Kidney (tissue), 22 donors: ENCODE measurements at places on chromosomes 6 and 20.

GRCh38 chr20:37958856-37959520 is 56.1 kb downstream of the VSTM2L start:
- DNase-seq = no peak

- DNase-seq = no peak
Observed at GRCh38 chr6:41690541-41691330, 44.7 kb downstream of the TFEB start.

DNA sequence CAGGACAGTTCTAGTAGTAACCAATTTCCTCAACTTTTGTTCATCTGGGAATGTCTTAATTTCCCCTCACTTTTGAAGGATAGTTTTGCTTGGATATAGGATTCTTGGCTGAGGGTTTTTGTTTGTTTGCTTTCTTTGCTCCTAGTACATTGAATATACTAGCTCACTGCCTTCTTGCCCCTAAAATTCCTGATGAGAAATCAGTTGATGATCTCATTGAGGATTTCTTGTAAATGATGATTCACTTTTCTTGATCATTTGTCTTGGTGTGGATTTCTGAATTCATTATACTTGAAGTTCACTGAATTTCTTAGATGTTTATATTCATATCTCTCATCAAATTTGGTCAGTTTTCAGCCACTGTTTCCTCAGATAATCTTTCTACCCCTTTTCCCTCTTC is 49.1 kb upstream of the PRDM1 start:
- no peak for DNase-seq

GRCh38 chr20:62181808-62182207 is 1.0 kb upstream of the MTG2 start:
- DNase-seq = no peak

DNA sequence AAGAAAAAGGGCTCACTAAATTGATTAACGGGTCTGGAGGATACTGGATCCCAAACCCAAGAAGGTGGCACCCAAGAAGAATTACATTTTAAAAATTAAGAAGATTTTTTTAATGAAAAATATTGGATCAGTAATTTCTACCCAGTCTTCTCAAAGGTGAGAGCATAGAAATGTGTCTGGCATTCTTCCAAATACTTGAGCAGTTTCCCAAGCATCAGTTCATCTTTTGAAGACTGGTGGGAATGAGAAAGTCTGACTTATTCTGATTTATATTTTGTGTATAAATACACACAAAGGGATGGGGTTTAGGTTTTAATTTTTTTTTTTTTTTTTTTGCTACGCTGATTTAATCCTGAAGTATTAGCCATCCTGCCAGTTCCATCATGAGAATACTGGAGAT is 3.3 kb downstream of the MGME1 start:
- no peak for DNase-seq

DNA sequence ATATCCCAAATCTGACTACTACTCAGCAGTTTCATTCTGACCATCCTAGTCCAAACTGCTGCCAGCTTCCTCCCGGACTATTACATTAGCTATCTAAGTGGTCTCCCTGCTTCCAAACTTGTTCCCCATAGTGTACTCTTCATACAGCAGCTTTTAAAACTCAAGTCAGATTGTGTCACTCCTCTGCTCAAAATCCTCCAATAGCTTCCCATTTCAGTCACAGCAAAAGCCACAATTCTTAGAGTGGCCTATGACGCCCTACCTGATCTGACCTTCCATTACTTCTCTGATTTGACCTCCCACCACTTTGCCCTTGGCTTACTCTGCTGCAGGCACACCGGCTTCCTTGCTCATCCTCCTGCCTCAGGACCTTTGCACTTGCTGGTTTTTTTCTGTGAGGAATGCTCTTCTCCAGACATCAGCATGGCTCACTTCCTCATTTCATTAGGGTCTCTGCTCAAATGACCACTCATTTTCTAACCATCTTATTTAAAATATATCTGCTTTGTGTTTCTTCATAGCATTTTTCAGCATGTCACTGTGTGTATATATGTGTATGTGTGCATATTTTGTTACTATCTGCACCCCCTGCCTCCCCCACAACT is 111.1 kb upstream of the DTNBP1 start:
- DNase-seq = no peak

- DNase-seq = no peak
Observed at GRCh38 chr6:5303682-5304081, 42.4 kb downstream of the FARS2 start.
